ENCODE measurements at places on chromosomes 16 and 17.

DNA sequence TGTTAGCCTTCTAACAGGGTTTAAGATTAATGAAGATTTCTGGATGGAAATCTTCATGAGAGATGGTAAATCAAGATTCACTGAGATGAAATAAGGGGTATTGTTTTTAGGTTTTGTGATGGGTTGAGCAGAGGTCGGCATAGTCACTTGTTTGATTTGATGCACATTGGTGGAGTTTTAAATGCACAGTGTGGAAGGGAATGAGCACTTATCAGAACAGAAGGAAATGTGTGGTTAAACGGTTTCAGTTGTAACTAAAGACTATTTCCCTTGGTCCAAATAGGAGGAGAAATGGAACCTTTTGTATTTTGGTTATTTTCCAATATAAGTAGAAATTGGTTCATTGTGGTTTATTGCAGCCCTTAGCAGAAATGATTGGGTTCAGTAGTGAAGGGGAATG, 34.1 kb downstream of the CBFB start:
- DNase-seq = no peak

DNA sequence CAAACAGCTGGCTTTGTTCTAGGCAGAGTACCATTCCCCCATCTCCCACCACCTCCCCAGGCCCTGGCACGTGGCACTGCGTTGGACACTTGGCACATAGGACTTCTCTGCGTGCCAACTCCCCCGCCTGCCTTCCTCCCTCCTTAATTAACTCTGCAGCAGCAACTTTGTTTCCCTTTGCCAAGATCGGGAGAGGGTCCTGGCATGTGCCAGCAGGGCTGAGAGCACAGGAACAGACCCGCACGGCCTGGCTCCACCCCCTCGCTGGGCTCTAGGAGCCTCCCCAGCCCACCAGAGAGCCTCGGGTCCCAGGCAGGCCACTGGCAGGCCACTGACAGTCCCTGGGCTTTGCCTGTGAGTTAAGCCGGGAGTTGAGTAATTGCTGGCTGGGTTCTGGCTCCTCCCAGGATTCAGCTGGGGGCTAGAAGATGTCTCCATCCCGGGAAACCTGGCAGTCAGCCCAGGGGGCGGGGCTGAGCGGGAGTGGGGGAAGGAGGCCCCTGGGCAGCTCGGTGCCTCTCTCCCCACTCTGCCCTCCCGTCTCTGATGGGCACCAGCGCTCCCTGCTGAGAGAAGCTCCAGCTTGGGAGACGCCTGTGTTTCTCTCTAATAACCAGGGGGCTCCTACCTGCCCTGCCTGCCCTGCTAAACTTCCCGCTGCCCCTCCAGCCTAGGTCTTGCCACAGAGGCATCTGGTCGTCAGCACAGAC, 224.0 kb upstream of the TNRC6C start:
- DNase-seq = peak; percentile 95

DNA sequence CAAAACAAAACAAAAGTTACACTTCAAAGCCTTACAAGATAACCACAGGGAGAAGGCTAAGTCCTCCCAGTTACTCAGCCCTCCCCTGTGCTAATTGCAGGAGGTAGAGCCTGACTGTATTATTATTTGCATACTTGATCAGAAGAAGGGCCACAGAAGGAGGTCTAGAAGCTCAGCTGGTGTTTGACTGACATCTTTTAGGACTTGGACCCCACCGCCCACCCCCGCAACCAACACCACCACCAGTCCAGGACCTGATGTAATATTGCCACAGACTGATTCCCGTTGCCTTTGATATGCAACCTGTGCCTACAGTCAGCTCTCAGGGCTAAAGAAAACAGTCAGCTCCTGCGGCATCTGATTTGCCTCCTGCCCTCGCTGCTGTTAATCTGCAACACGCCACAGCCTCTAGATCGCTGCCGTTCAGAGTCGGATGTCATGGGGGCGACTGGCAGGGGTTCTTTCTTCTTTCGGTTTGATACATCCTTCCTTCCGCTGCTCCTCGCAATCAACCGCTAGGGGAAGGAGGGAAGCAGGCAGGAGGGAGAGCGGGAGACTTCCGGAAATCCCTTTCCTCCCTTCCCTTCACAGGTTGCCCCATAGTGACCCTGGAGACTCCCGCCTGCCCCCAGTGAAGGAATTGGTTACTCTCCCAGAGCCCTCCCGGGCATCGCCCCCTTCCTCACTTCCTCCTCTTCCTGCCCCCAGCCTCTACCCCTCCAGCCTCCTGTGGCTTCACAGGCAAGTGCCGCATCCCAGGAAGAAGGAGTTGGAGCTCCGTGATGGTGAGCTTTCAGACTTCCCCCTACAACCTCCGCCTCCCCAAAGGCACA, 90.5 kb upstream of the SOX9 start:
- DNase-seq = no peak

DNA sequence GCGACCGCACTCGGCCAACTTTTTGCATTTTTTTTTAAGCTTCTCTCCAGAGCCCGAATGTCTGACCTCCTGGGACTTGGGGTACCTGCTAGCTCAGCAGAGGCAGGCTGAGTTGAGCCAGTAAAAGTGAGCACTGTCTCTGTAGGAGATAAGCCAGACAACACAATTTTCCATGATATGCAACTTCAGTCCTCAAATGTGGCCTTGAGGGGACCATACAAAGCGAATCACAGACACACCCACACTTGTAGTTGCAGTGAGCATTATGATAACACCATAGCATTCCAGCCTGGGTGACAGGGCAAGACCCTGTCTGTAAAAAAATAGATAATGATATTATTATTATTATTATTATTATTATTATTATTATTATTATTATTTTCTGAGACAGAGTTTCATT, 2.6 kb downstream of the DPEP2 start:
- DNase-seq = no peak

DNA sequence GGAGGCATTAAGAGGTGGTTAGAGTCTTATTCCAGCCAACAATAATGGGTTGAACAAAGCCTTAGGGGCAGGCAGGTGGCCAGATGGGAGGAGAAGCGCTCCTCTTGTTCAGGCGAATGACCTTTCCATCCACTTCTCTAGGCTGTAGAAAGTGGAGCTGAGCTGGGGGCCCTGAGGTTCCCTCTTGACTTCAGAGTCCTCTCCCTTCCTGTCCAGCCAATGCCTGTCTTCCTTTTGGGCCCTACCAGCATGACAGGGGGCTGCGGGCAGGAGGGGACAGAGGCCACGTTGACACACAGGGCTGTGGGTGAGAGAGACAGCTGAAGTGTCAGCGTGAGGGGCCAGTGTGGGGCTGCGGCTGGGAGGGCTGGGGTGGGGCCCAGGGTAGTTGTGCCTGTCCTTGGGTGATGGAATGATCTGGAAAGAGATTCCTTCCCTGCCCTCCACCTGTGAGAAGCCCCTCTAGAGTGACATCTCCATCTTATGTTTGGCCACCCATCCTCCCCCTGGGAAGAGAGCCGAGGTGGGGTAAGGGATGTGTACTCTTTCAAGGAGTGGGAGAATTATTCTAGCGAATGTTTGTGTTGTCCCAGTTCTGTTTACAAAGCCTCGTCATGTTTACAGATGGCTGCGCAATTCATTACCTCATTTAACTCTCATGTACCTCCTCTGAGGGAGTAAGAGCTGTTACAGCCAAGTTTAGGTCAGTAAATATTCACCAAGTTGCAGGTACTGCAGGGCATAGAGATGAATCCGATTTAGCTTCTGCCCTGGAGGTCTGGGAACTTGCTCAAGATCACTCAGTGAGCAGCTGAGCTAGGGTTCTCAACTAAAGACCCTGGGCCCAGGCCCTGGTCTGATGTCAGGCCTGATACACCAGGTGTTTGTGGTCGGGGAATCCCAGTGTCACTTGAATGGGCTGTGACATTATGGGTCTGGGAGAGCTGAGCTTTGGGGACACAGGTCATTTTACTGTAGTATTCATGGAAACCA, 3.3 kb downstream of the ERBB2 start:
- no peak for DNase-seq

- no peak for DNase-seq
These were observed 73.2 kb upstream of the MRTFB start for GRCh38 chr16:13997933-13998332.

DNA sequence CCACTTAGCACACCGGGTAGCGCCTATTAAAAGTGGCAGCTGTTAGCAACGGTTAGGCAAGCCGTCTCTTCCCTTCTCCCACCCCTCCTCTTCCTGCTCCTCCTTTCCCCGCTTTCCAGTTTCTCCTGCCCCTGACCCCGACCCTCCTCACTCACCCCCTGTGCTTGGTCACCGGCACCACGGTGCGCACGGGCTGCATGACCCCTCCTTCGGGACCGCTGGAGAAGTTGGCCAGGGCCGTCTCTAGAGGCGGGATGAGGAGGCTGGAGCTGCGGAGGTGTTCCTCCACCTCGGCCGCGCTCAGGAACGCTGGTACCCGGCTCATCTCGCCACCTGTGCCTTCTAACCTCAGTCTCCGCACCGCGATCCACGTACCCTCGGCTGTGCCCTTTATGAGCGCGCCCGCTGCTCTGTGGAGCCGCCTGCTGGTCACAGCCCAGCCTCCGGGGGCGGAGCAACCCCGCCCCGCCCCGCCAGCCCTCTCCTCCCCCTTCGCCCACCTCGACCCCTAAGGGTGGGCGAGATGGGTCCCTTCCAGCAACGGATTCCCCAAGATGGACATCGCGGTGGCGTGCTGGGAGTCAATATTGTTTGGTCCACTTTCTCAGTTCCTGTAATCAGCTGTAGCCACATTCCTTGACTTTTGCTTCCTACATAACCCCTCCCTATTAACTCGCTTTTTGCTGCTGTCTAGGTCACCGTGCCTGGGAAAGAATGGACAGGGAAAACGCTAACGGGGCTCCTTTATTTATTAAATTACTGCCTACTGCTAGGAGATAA, at the start of gene CRYM:
Gene CRYM, minus strand, starts transcription at position 364 of the 780 bp plus-strand sequence. Its CDS starts 39 bp downstream, at position 325.
- DNase-seq = peak; percentile 90

DNA sequence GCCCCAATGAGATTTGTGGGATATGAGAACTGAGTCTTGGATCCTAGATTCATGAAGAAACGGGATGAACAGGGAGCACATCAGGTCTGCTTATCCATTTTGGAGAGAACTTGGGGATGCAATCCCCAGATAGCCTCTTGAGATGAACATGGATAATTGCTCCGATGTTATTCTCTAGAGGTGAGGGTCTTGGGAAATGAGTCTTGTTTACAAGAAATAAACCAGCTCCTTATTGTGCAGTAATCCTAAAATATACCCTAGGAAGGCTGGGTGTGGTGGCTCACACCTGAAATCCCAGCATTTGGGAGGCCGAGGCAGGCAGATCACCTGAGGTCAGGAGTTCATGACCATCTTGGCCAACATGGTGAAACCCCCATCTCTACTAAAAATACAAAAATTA, at the start of gene OR1D2:
Gene OR1D2, minus strand, starts transcription at position 101 of the 400 bp plus-strand sequence. CDS start 11,426 bp downstream, outside the sequence.
- no peak for DNase-seq

- DNase-seq = no peak
These were observed 727.5 kb downstream of the KCNJ2 start for GRCh38 chr17:70896843-70897242.

- DNase-seq = no peak
These were observed 2.5 kb downstream of the MAPK3 start for GRCh38 chr16:30120340-30121105.

GRCh38 chr16:78502812-78503350, 403.4 kb downstream of the WWOX start:
- DNase-seq = no peak

DNA sequence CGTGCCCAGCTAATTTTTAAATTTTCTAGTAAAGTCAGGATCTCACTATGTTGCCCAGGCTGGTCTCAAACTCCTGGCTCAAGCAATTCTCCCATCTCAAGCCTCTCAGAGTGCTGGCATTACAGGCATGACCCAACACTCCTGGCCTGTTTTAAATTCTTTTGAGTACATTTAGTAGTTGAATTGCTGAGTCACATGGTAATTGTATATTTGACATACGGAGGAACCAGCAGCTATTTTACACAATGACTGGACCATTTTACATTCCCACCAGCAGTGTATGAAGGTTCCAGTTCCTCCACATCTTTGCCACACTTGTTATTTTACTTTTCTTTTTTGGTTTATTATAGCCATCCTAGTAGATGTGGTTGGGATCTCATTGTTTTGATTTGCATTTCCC, 43.6 kb downstream of the RHOT1 start:
- no peak for DNase-seq

GRCh38 chr16:2016407-2016922, 3.1 kb upstream of the NPW start:
- no peak for DNase-seq

GRCh38 chr17:32019228-32019627, 12.0 kb downstream of the LRRC37B start:
- no peak for DNase-seq

DNA sequence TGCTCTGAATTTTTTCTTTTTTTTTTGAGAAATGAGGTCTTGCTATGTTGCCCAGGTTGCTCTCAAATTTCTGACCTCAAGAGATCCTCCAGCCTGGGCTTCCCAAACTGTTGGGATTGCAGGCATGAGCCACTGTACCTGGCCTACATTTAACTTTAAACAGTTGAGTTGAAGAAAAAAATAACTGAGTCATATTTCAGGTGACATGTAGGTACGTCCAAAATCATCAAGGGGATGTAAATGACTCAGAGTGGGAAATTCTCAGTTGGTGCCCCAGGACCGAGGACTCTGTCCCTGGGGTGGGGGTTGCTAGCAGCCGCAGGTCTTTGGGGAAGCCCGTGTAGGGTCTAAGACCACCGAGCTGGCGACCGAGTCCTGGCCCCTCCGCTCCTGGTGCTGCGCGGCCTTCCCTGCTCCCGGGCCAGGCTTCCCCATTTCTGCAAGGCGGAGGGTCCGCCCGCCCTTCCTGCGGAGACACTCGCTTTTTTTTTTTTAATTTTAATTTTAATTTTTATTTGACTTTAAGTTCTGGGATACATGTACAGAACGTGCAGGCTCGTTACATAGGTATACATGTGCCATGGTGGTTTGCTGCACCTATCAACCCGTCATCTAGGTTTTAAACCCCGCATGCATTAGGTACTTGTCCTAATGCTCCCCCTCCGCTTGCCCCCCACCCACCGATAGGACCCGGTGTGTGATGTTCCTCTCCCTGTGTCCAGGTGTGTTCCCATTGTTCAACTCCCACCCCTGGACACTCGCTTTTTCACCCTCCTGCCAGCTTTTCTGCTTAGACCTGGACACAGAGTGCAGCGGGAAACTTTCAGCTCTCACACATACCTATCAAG, 12.7 kb upstream of the N4BP1 start:
- DNase-seq = no peak

DNA sequence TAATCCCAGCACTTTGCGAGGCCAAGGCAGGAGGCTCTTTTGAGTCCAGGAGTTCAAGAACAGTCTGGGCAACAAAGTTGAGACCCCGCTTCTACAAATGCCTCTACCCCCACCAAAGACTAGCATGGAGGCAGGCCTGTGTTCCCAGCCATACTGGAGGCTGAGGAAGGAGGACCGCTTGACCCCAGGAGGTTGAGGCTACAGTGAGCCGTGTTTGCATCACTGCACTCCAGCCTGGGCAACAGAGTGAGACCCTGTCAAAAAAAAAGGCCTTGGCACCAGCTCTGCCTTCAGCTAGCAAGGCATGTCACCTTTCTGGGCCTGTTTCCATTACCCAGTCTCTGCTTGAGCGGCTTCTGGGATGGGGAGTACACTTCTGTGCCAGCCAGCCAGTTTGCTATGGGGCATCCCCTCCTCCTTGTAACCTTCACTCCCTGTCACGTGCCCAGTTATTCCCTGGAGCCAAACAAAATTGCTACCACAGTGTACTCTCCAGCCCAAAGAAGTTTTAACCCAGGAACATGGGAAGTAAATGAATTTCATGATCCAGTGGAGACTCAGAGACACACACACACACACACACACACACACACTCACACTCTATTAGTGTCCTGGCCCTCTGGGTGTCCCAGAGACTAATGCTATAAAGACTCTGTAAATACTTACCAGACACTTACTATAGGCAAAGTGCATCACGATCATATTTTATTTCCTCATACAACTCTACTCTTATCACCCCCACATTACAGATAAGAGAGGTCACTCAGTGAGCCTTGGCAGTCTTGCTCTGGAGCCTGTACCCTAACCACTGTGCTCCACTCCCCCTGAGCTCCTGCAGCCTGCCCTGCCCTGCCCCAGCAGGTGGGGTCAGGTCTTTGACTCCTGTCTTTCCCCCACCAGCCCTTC, 2.5 kb downstream of the CISD3 start:
- peak; percentile 43 for DNase-seq

All from aorta (tissue), 5 donors.